CD4-positive, alpha-beta T cell treated with Interleukin-10 for 1 hour (primary cell): ENCODE measurements at places on chromosomes 1 and 21.

- peak; percentile 64 for DNase-seq
Observed at GRCh38 chr1:185670187-185670627, 64.0 kb upstream of the HMCN1 start.

- DNase-seq: no peak
Observed at GRCh38 chr1:38114241-38115026, 67.8 kb upstream of the POU3F1 start.

DNA sequence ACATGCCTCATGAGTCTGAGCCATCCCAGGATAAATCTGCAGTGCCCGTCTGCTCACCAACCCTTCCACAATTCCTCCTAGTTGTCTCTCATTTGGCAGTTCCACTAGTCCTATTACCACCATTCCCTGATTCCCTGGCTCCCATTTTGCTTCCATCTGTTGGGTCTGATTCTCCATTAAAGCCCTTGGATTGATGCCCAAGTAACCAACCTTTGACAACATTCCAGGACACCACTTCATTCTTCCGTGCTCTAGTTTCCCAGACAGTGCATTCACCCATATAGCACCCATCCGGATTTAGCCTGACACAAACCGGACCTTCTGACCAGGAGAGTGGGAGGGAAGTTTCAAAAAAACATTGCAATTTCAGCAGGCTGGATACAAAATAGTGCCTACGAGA lies 189.4 kb upstream of the PALMD start:
- DNase-seq: no peak

GRCh38 chr1:214327514-214327913 lies 46.6 kb downstream of the SMYD2 start:
- no peak for DNase-seq

- DNase-seq: no peak
Observed at GRCh38 chr1:164668491-164669400, 109.8 kb downstream of the PBX1 start.

GRCh38 chr21:31042080-31042464 lies 3.8 kb upstream of the KRTAP19-8 start:
- no peak for DNase-seq

GRCh38 chr1:86339014-86339812 lies 56.9 kb downstream of the ODF2L start:
- no peak for DNase-seq

DNA sequence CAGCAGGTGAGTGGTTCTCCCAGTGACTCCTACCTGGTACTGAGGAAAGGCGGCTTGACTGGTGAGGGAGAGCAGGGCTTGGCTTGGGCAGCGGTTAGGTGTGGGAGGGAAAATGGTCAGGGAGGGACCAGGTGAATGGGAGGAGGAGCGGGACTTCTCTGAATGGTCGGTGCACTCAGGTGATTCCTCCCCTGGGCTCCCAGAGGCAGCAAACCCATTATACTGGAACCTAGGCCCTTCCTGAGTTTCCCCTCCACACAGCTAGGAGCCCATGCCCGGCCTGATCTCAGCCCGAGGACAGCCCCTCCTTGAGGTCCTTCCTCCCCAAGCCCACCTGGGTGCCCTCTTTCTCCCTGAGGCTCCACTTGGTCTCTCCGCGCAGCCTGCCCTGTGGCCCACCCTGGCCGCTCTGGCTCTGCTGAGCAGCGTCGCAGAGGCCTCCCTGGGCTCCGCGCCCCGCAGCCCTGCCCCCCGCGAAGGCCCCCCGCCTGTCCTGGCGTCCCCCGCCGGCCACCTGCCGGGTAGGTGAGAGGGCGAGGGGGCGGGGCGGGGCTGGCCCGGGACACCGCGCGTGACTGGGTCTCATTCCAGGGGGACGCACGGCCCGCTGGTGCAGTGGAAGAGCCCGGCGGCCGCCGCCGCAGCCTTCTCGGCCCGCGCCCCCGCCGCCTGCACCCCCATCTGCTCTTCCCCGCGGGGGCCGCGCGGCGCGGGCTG lies 2.3 kb downstream of the ARTN start:
- no peak for DNase-seq

GRCh38 chr1:220970311-220970710 lies 91.1 kb downstream of the HLX start:
- DNase-seq: no peak

- no peak for DNase-seq
Observed at GRCh38 chr1:59692591-59692990, 122.2 kb upstream of the HOOK1 start.

DNA sequence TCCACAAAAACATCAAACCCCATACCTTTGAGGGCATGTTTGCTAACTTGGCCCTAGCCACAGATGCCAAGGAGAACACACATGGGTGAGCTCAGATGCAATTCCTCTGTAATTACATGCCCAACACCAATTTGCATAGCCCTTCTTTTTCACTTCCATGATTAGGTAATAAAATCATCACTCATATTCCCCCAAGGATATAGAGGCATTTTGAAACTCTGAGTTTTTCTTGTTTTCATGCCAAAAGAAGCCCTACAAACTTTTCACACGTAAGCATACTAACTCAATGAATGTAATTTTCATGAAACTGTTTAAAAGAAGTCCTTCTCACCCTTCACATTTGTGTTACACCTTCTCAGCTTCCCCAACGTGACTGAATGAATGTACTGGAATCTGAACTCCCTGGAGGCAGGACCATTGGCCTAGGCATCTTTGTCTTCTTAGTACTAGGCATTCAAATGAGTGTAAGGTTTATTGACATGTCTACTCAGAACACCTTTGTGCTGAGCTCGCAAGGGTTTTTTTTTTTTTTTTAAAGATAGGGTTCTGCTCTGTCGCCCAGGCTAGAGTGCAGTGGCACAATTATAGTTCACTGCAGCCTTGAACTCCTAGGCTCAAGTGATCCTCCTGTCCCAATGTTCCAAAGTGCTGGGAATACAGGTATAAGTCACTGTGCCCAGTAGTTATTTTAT lies 31.0 kb downstream of the FBXO42 start:
- no peak for DNase-seq

DNA sequence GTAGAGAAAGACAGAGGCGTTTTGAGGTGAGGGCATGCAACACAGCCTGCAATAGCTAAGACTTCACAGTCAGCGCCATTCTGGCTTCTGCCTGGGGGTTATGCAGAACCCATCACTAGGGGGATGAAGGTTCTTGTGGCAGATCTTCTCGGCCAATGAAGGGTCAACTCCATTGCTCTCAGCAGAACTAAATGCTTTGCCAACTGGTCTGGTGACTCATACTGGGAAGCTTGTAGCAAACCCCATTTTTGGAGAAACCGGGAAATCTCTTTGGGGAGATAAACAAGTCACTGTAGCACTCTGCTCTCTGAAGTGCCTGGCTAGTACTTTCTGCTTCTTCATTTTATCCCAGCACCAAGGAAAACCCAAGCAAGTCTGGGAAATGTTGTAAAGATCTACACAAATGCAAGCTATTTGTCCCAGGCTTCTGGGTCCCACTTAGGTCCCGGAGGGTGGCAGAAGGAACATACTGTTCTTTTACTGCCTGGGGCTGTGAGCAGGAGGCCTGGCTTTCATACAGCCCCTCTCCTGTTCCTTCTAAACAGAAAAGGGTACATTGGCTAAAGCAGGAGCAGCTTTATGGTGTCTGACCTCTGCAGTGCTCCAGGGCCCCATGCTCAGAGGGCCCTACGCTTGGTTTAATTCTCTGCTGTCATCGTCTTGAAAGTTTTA lies 28.8 kb downstream of the SHISA4 start:
- DNase-seq: no peak

DNA sequence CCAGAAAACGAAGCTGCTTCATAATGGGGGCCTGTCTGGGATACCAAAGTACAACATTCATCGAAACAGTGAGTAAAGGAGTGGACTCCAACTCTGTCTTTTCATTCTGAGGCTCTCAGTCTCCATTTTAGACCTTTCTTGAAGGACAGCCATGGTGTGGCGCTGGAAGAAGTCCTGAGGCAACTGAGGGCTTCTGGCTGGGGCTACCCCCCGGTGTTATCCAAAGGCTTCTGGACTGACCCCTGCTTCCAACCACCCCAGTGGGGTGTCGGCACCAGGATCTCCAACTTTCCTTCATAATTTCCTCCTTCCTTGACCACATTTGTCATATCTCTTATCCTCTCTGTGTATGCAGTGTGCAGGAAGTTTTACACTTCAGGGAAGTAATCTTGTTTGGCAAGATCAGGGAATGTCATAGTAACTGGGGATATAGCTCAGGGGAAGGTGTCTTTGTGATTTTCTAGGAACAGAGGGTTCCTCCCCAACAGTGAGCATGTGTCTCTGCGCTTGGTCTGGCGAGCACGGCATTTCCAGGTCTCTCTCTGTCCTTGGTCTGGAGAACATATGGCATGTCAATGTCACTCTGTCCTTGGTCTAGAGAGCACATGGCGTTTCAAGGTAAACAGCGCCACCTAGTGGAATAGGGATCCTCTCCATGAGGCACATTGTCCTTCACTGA lies 19.4 kb upstream of the BSDC1 start:
- DNase-seq: peak; percentile 84

DNA sequence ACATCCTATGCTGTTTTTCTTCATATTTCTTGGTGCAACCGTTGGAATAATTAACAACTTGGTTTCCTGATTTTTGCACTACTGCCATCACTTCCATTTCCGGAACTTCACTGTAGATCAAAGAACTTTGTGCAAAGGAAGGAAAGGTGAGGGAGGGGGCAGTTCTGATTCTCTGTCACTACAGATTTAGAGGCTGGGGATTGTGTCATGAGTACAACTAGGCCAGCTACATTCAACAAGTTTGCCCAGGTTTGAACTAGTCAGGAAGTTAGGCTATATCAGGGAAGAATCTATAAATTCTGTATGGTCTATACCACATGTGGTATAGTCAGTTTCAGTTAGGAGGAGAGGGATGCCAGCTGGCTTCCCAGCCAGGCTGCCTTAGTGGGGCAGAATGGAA lies 84.2 kb downstream of the RGL1 start:
- DNase-seq: no peak

DNA sequence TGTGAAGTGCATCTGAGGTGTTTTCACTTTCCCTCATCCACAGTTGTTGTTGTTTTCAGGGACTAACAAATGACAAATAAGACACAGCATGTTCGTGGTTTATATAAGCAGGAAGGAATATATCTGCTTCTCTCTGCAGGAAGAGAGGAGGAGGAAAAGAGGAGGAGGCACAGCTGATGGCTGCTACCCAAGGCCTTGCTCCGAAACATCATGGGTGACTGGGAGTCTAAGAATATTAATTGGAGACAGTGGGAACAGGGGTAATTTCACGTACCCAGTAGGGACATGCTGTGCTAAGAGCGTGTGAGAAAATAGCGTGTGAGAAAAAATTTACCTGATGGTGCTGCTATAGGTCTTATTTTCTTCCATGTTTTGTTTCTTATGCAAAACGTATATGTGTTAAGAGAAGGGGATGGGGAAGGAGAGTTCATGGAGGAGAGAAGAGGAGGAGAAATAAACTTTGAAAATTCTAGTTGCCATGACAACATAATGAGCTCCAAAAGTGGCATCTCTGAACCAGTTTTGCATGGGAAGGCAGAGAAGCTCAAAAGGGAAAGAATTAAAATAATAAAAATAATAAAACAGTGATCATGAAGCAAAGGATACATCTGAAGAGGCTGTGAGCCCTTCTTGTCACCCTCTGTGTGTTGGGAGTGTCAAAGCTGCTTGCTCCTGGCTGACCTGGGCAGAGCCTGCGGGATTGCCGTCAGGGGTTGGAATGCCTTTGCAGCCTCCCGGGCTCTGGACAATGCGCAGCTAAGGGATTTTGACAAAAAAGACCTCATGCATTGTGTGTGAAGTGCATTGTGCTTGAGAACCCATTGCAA lies 192.0 kb downstream of the CACNA1E start:
- DNase-seq: no peak

GRCh38 chr1:32893198-32894018 lies 7.1 kb downstream of the HPCA start:
- DNase-seq: no peak

DNA sequence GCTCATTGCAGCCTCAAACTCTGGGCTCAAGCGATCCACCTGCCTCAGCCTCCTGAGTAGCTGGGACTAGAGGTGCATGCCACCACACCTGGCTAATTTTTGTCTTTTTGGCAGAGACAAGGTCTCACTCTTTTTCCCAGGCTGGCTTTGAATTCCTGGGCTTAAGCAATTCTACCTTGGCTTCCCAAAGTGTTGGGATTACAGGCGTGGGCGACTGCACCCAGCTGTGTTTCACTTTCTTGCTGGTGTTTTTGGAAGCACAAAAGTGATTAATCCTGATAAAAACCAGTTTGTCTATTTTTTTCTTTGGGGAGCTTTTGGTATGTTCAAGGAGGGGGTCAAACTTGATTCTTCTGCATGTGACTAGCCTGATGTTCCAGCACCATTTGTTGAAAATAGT lies 19.3 kb downstream of the RNF11 start:
- DNase-seq: no peak

DNA sequence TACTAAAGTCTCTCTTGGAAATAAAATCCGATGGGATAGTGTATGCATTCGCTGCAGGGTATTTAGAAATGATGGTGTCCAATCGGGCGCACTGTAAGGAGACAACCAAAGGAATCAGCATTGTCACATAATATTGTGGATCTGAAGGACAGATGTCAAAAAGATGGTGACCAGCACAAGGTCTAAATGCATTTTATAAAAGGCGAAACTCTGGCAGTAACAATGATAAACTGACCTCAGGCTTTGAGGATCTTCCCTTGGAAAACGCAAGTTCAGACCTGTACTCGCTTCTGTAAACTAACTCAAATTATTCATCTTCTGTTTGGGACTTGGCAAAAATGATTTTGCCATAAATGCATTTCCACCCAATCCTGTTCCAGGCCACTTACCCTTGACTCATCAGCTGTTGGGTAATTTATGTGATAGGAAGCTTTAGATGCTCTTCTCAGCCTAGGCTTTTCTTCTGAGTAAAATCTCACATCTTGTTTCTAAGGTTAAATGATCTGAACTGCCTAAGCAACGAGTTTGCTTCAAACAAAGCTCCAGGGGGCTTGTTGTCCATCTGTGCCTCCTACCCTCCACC lies 33.8 kb downstream of the STPG1 start:
- no peak for DNase-seq
